ENCODE measurements at places on chromosomes 6 and 20.
A peak's percentile ranks its signal among the peaks of the same experiment; 100 is the strongest.

GRCh38 chr20:2820084-2820895 lies 4.1 kb downstream of the TMEM239 start:
- DNase-seq, result no peak

- no peak for DNase-seq
These were observed 21.2 kb upstream of the MAPK13 start for GRCh38 chr6:36109092-36109491.

DNA sequence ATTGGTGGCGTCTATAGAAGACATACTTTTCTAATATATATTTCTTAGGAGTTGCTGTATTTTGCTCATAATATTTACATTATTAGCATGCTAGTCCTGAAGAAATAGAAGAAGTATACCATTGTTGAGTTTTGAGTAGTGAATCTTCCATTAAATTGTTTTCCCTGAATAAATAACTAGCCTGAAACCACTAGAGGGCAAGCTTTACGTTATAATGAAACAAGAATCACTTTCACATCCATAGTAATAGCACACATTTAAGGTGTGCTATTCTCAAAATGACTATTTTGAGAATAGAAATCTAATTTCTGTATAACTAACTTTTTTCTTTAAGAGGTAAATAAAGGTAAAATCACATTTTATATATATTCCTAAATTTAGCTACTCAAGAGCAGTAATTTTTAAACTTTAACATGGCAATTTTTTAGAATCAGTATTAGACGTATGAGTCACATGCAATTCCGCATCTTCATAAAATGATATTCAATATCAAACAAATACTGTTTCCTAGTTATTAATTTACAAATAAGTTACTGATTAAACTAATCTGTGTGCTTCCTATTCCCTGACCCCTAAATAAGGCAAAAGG lies 213.2 kb upstream of the MANEA start:
- DNase-seq, result peak; percentile 0

- DNase-seq, result no peak
These were observed 1026.7 kb downstream of the KIF16B start for GRCh38 chr20:15546525-15547023.

- DNase-seq, result peak; percentile 39
These were observed 16.5 kb downstream of the BLOC1S5 start for GRCh38 chr6:8047541-8048292.

GRCh38 chr6:109083657-109084056 lies 11.0 kb downstream of the SESN1 start:
- no peak for DNase-seq
